ENCODE measurements at places on chromosomes 13 and 19. TPM values are rescaled to one million over a fixed set of nuclear protein-coding genes. Genes with fewer than 3 reads are reported as not detected.

Gene TTC9B
- 0.61 TPM for total RNA-seq

Gene ENOX1
- 1.9 TPM for total RNA-seq

Gene ALOX5AP
- total RNA-seq: 11.5 TPM

Gene KLF1
- total RNA-seq: 0.05 TPM

Gene ICAM3
- total RNA-seq: 7.8 TPM

Gene NLRP5
- total RNA-seq: 0.07 TPM

Gene ITGBL1
- total RNA-seq: 0.97 TPM

Gene MYPOP
- total RNA-seq: 10.3 TPM

Gene DCLK1
- total RNA-seq: 1.2 TPM

Gene KLK13
- total RNA-seq: 0.15 TPM

Gene PSG6
- 0.11 TPM for total RNA-seq

Gene FLT1
- 0.03 TPM for total RNA-seq

Gene CLEC17A
- total RNA-seq: not detected
